ENCODE measurements at places on chromosomes 7 and 10.

DNA sequence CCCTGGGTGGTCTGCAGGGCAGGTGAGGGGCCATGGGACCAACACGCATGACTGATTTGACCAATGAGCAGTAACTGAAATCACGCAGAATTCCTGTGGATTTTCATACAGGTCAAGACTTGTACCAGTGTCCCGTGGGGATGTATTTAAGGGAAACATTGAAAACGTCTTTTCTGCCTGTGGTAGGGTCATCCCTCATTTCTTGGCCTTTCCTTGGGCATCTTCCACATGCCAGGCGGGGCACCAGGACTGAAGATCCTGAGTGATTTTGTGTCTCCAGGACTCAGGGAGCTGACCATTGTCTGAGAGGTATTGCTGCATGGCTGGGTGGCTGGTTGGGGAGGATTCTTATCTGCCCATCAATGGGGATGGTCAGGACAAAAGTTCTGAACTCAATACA is 289.0 kb downstream of the GLRX3 start:
- DNase-seq: no peak

DNA sequence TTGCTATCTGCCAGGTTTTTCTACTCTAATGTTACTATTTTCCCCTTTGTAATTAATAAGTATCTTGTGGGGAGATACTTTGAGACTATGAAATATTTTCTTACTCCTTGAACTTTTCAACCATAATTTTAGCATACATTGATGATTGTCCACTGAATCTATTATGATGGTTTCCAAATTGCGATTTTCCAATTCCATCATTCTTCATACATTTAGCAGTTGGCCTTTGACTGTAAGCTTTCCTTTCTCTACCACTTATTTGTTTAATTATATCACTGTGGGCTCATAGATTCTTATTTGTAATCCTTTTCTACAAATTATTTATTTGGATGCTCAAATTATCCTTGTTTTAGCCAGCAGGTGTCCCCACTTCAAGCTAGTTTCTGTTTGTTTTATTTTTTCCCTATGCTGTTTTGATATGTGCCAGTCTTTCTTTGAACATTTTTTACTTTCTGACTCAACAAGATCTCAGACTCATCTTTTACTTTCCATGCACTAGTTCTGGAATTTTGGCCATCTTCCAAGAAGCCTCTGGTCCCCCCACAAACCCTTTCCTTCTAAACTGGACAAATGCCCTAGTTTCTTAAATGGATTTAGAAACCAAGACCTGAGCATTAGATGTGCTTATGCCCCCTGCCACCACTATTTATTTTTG is 11.4 kb upstream of the MRPS16 start:
- no peak for DNase-seq

- no peak for DNase-seq
Observed at GRCh38 chr7:101163279-101164070, 1.9 kb downstream of the VGF start.

DNA sequence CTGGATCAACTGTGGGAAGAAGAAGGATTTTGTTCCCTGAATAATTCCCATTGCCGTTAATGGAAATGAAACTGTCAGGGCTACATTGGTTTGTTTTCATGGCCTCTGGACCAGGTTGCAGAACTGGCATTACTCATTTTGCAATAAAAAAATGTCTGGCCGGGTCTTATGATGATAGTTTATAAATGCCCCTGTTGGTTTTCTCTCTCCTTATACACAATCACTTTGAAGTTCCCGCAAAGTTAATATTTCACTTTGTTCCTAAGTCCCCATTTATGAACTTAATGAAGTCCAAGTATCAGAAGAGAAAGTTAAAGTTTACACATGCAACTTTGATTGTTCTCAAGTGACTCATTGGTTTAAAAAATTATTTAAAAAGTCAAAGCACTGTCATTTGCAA is 150.7 kb upstream of the PRR15 start:
- no peak for DNase-seq

GRCh38 chr7:74320645-74321221 is 31.5 kb downstream of the CLIP2 start:
- no peak for DNase-seq

- no peak for DNase-seq
Observed at GRCh38 chr7:19146699-19147098, 1.5 kb upstream of the FERD3L start.

DNA sequence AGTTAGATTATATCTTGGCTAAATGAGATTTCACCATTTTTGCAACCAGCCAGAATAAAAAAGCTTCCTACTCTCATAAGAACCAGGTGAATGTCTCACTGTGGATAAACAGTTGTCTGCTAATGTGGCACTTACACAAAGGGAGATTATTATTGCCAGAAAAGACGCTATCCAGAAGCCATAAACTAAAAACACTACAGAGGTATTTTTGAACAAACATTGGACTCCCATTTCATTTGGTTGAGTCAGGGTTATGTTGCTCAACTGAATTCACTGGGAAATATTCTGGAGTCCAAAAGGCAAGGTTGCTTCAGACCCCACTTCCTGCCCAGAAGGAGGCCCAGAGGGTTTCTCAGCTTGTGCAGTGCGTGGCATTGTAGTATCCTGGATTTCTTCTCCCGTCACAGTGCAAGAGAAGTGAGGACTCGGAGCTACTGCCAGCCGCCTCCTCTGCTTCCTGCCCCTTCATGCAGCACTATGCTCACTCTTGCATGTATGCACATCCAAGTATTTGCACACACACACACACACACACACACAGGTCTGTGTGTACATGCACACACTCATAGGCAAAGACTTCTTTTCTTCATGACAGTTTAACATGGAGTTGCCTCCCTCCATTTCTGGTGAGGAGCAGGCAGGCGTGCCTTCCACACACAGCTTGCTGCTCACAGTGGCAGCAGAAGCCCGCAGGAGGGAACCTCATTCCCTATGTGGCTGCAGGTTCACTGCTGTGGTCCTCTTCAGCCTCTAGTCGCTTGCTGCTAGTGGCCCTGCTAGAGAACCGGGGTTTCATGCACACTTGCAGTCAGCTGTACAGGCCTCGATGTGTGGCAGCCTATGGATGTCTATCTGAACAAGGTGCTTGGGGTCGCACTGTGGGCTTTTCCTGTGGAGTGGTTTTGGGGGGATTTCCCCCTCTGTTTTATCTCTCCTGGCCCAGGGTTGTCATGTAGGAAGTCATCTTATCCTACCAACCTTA is 10.1 kb downstream of the DENND10 start:
- no peak for DNase-seq

GRCh38 chr7:25495342-25496250 is 267.3 kb upstream of the NPVF start:
- DNase-seq: no peak

- DNase-seq: no peak
Observed at GRCh38 chr10:132916956-132917666, 25.3 kb downstream of the CFAP46 start.

GRCh38 chr10:50420196-50420595 is 168.9 kb upstream of the ASAH2 start:
- DNase-seq: no peak

- DNase-seq: no peak
Observed at GRCh38 chr10:29595636-29596225, 39.0 kb downstream of the SVIL start.

DNA sequence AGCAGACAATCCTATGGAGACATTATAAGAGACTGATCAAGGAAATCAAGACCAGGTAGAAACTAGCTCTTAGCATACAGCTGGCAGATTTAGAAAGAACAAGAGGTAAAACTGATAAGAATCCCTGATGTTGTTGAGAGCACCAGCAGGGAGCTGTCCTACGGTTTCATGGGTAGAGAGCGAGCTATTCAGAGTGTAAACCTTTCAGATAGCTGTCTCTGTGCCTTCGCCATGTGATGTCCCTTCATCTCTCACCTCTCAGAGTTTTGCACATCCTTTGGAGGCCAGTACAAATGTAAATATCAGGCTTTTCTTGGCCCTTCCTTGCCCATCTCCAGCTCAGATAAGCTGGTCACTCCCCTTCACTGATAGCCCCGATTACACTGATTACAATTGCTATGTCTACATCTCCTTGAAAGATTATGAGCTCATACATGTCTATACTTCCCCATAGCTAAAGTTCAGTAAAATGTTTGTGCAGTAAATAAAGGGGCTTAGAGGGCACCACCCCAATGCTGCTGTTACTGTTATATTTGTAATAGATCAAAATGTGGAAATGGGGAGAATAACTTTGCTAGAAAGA is 21.9 kb downstream of the THSD7A start:
- no peak for DNase-seq

GRCh38 chr7:12709726-12710502 is 22.5 kb downstream of the ARL4A start:
- no peak for DNase-seq

GRCh38 chr10:69416695-69417094 is at the start of gene TACR2:
Gene TACR2, minus strand, starts transcription at chr10:69416918. Its CDS starts 595 bp downstream, at chr10:69416323.
- no peak for DNase-seq

- DNase-seq: no peak
Observed at GRCh38 chr10:49133706-49134248, at the start of gene FAM170B. Gene FAM170B, minus strand, starts transcription at chr10:49134021. Its CDS starts 103 bp downstream, at chr10:49133918.

GRCh38 chr10:116674901-116675423 is 54.2 kb downstream of the PNLIPRP2 start:
- no peak for DNase-seq

GRCh38 chr7:964401-965231 is 10.1 kb upstream of the ADAP1 start:
- DNase-seq: no peak

- no peak for DNase-seq
Observed at GRCh38 chr7:71682181-71682580, 550.2 kb downstream of the GALNT17 start.

DNA sequence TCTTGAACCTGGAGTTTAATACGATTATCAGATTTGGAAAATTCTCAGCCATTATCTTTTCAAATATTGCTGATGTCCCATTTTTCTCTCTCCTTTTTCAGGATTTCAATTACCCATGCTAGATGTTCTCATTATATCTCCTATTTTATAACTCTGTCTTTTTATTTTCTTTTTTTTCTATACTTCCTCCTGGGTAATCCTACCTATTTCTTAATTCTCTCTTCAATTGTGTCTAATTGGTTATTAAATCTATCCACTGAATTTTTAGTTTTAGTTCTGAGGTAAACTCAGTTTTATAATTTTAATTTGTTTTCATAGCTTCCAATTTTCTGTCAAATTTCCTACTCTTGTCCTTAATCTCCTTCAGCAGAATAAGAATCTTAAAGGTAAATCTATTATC is 15.6 kb downstream of the STEAP1 start:
- no peak for DNase-seq

- DNase-seq: no peak
Observed at GRCh38 chr7:120394595-120394994, 121.6 kb downstream of the KCND2 start.

- DNase-seq: no peak
Observed at GRCh38 chr7:69840248-69840647, 242.0 kb downstream of the AUTS2 start.

DNA sequence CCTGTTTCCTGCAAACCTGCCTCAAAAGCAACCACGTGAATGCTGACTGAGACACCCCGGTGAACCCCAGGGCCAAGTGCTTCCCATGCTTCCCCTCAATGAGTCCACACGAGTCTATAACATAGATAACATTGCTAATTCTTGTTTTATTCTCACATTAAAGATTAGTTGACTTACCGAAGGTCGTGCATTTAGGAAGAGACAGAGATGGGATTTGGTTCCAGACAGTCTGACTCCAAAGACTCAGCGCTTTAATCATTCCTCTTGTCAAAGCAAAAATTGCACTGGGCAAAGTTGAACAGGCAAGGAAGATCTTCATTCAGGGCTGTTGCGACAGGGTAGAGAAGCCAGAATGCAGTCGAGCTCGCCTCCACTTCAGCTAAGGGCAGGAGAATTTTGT is 435.6 kb upstream of the C7orf33 start:
- DNase-seq: no peak
